ENCODE measurements at places on chromosomes 7 and 10. TPM values are rescaled to one million over a fixed set of nuclear protein-coding genes. Genes with fewer than 3 reads are reported as not detected.

Gene CTTNBP2
- total RNA-seq = 4.5 TPM

Gene IGF2BP3
- 0.14 TPM for total RNA-seq

Gene TEX47
- total RNA-seq = not detected

Gene DEPP1
- 43.8 TPM for total RNA-seq

Gene TLX1
- 0.09 TPM for total RNA-seq

Gene GBF1
- total RNA-seq = 34.9 TPM

Gene ELAPOR2
- total RNA-seq = 13.1 TPM

Gene H2BK1
- total RNA-seq = not detected

Gene LHFPL3
- total RNA-seq = not detected

Gene MBL2
- total RNA-seq = not detected

Gene NOD1
- total RNA-seq = 15.5 TPM

Gene SEMA3E
- 0.64 TPM for total RNA-seq

Gene IL15RA
- total RNA-seq = 19.7 TPM

Gene ZNF716
- total RNA-seq = not detected

Gene TUBAL3
- total RNA-seq = 1.0 TPM

Gene TLL2
- total RNA-seq = 1.9 TPM

Gene HIP1
- 15.0 TPM for total RNA-seq

Gene BLNK
- total RNA-seq = 1.7 TPM

Gene PVRIG
- not detected for total RNA-seq

Gene OR13A1
- total RNA-seq = not detected

Gene CAV1
- total RNA-seq = 357 TPM

Gene SH2D4B
- not detected for total RNA-seq

Gene TSPAN15
- total RNA-seq = 7.9 TPM

Gene SLC18A3
- 0.14 TPM for total RNA-seq

Gene SORCS3
- 0.03 TPM for total RNA-seq

Gene CDNF
- total RNA-seq = 6.7 TPM

Gene PNLIPRP3
- total RNA-seq = not detected

Gene ASAH2B
- 5.1 TPM for total RNA-seq

Gene PON3
- 1.6 TPM for total RNA-seq

Gene CYP2C18
- total RNA-seq = not detected

Gene SMKR1
- not detected for total RNA-seq

Gene RBM20
- 66.6 TPM for total RNA-seq

Gene VAX1
- total RNA-seq = not detected

Gene FLNC
- 244 TPM for total RNA-seq

Gene KMT2E
- 49.2 TPM for total RNA-seq

Gene C10orf62
- 0.31 TPM for total RNA-seq

Gene CHN2
- total RNA-seq = 6.4 TPM

Gene SLC13A4
- 0.23 TPM for total RNA-seq

Gene SUGCT
- 5.7 TPM for total RNA-seq

Gene ASZ1
- total RNA-seq = not detected

Gene XRCC2
- 0.69 TPM for total RNA-seq

Gene CYP3A4
- total RNA-seq = not detected

Gene HYAL4
- 0.41 TPM for total RNA-seq

Gene PPP1R3A
- 79.5 TPM for total RNA-seq

Gene NYAP1
- 0.76 TPM for total RNA-seq

Gene GRM3
- 0.14 TPM for total RNA-seq

Gene ZNF804B
- total RNA-seq = 0.18 TPM

Gene EMX2
- 0.76 TPM for total RNA-seq

Gene ALDH18A1
- total RNA-seq = 20.2 TPM

Gene MSRB2
- total RNA-seq = 137 TPM

Gene HERC4
- total RNA-seq = 37.0 TPM

Gene ADAM12
- total RNA-seq = 1.4 TPM

Gene PITX3
- 0.26 TPM for total RNA-seq

Gene ADAM8
- 2.1 TPM for total RNA-seq

Gene ANKRD61
- total RNA-seq = not detected
